ENCODE measurements at places on chromosomes 2 and 18.

GRCh38 chr18:25895518-25895917, 194.9 kb downstream of the SS18 start:
- no peaks in the 10 kb centered on the region for H3K36me3 ChIP-seq
- H3K4me1 ChIP-seq = no peaks in the 10 kb centered on the region
- no peak overlapping the region for H3K27ac ChIP-seq
- H3K27me3 ChIP-seq = no peaks in the 10 kb centered on the region

DNA sequence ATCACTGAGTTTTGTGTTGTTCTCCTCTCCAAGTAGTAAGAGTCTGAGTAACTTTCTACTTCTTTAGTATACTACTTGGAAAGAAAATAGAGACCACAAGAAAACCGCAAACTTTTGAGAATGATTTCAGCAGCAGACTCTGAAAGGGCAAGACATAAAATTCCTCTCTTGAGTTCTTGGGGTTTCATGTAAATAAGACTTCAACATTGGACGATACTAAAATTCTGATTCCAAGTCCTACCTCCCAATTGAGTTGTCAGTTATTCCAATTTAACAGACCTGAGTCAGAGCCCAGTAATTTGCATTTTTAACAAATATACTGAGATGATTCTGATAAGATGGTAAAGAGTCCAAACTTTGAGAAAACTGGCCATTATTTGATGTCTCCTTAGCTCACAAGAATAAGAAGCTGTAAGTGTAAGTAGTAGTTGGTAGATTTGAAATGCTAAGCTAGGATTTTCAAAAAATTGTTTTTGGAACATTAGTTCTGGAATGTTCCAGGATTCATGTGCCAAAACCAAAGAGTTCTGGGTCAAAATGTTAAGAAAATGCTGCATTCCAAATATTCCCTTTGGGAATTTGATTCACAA, 261.6 kb upstream of the SPOPL start:
- no peaks in the 10 kb centered on the region for H3K27me3 ChIP-seq
- no peaks in the 10 kb centered on the region for H3K36me3 ChIP-seq
- H3K4me1 ChIP-seq = no peaks in the 10 kb centered on the region
- H3K27ac ChIP-seq = no peak overlapping the region

DNA sequence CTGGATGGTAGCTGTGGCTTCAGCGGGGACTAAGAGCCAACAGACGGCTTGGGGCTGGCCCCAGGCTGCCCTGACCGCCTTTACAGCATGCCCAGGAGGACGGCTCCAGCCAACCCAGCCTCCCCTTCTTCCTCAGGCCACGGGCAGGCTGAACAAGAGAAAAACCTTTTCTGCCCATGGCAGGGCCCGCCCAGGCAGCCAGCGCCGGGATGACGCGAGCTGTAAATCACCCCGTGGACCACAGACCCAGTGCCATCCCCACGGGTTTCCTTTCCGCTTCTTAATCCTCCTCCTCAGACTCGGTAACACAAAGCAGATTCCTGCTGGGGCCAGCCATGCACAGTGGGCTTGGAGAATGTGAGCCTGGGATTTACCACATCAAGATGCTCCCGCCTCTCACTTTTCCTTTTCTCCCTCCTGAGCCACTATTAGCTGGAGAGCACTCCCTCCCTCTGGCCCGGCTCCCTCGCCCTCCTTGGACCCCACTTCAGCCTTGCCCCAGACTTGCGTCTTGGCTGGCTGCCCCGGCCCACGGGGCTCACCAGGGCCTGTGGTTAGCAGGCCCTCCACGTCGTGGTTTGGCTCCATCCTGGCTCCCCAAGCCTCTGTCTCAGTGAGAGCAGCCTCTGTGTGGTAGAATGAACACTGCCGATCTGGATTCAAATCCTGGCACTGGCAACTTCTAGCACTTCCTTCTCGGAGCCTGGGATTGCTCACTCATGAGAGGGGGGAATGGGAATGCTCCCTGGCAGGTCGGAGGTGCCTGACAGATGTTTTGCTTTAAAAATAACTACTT, 31.4 kb downstream of the ATOH8 start:
- no peak overlapping the region for H3K4me3 ChIP-seq
- H3K4me1 ChIP-seq = peaks cover 76% of the 10 kb centered on the region
- peaks cover 23% of the 10 kb centered on the region for H3K36me3 ChIP-seq
- DNase-seq = peak; percentile 84
- peak overlapping the region; percentile 89 for H3K27ac ChIP-seq
- no peaks in the 10 kb centered on the region for H3K27me3 ChIP-seq

DNA sequence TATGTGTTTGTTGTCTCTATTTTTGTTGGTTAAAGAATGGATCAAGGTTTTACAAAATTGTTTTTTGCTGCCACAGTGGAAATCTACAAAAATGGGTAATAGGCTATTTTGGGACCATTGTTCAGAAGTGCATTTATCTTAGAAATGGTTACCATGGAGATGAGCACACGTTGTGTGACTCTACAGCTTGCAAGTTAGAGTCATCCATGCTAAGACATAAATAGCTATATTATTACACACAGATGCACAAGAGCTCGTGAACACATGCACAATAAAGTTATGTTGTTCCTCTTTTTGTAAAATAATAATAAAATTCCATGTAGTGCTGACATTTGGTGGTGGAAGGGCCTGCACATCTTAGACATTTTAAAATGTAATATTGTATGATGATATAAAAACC, 15.5 kb upstream of the DUSP19 start:
- H3K27me3 ChIP-seq = no peaks in the 10 kb centered on the region
- no peaks in the 10 kb centered on the region for H3K36me3 ChIP-seq
- H3K27ac ChIP-seq = no peak overlapping the region
- no peak for DNase-seq
- H3K4me3 ChIP-seq = no peak overlapping the region
- peaks cover 5% of the 10 kb centered on the region for H3K4me1 ChIP-seq

DNA sequence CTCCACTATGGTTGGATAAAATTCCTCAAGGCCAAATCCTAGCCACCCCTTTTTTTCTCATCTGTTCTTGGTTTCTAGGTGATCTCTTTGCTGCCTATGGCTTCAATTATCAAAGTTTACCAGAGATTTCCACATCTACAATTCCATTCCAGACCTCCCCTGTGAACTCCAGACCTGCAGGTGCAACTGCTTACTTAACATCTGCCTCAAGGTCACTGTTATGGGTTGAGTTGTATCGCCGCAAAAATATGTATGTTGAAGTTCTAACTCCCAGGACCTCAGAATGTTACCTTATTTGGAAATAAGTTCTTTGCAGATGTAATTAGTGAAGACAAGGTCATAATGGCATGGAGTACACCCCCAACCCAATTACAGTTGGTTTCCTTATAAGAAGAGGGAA, 60.4 kb upstream of the SOS1 start:
- no peak for DNase-seq
- H3K4me3 ChIP-seq = no peak overlapping the region
- no peaks in the 10 kb centered on the region for H3K4me1 ChIP-seq

GRCh38 chr2:47653902-47654789, 128.8 kb upstream of the MSH6 start:
- no peaks in the 10 kb centered on the region for H3K4me1 ChIP-seq
- H3K4me3 ChIP-seq = no peak overlapping the region
- H3K36me3 ChIP-seq = no peaks in the 10 kb centered on the region
- H3K27ac ChIP-seq = no peak overlapping the region
- no peak for DNase-seq

DNA sequence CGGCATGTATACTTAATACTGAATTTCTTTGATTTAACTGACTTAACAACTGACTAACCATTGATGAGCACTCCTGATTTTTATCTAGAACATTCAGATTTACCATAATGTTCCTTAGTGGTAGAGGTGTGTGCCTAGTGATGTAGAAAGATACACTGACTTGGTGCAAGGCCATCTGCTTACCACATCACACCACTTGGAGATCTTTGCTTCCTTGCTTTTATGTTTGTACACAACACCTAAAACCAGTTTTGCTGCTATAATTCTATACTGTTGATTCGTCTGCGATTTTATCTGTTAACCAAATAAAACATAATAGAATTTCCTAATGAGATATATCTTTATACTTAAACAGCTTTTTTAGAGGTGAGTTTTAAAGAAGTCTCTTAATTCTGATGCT, 3.9 kb upstream of the FARP2 start:
- peaks cover 51% of the 10 kb centered on the region for H3K36me3 ChIP-seq
- no peaks in the 10 kb centered on the region for H3K27me3 ChIP-seq
- H3K27ac ChIP-seq = no peak overlapping the region
- peaks cover 8% of the 10 kb centered on the region for H3K4me1 ChIP-seq
- H3K4me3 ChIP-seq = no peak overlapping the region
- DNase-seq = no peak

DNA sequence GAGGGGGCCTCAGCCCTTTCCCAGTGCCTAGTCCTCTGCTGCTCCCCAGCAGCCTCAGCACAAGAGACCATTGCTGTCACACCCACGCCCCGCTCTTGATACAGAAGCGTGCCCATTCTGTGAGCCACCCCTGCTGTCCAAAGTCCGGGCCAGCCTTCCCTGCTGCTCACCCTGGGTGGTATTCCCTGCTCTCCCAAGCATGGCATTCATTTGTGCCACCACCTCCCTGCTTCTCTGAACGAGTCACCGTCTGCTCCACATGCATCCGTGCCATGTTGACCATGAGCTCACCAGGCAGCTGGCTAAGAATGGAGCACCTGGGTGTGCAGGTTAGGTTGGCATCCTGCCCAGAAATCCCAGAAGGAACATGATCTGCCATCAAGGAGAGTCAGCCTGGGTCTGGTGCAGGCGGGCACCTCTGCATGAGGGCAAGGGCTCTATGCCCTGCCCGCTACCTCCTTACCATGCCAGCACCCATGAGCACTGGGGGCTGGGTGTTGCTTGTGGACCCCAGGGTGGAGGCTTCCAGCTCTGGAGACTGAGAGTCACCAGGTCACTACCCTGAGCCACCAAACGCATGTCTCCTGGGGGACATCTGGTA, 63.0 kb downstream of the TWIST2 start:
- H3K4me3 ChIP-seq = no peak overlapping the region
- DNase-seq = peak; percentile 66
- H3K36me3 ChIP-seq = no peaks in the 10 kb centered on the region
- no peaks in the 10 kb centered on the region for H3K27me3 ChIP-seq
- no peak overlapping the region for H3K27ac ChIP-seq

- H3K27ac ChIP-seq = no peak overlapping the region
- no peaks in the 10 kb centered on the region for H3K4me1 ChIP-seq
- no peaks in the 10 kb centered on the region for H3K27me3 ChIP-seq
- H3K4me3 ChIP-seq = no peak overlapping the region
These were observed 32.3 kb upstream of the TMEM247 start for GRCh38 chr2:46446871-46447568.

DNA sequence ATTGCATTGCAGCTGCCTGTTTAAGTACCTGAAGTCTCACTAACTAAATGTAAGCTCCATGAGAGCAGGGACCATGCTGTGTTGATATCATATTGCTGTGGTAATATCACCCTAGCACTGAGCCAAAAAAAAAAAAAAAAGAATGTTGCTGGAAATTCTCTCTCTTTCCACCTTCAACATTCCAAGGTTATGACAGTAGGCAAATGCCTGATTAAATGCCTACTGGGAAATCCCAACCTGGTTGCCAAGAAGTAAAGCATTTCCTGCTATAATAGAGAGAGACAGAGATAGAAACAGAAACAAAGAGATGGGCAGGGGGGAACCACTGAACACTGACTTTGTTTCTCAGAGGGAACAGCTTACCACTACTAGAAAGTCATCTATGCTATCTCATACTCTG, 1604.2 kb downstream of the LRP1B start:
- H3K27ac ChIP-seq = no peak overlapping the region
- no peaks in the 10 kb centered on the region for H3K4me1 ChIP-seq
- no peaks in the 10 kb centered on the region for H3K36me3 ChIP-seq
- no peak overlapping the region for H3K4me3 ChIP-seq

DNA sequence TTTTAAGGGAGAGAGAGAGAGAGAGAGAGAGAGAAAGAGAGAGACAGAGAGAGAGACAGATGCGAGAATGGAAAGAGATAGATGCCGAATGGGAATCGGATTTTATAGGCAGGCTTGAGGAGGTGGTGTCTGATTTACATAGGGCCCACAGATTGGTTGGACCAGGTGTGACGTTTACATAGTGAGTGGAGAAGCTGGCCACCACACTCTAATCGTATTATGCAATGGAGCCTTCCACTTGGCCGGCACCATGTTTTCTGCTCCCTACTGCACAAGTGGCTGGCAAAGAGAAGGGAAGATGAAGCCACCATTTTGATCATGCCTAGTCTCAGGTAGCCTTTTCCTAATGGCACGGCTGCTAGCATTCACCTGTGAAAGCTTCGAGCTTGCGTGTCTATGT, 33.9 kb downstream of the CD8B2 start:
- no peaks in the 10 kb centered on the region for H3K36me3 ChIP-seq
- peaks cover 6% of the 10 kb centered on the region for H3K4me1 ChIP-seq
- H3K27ac ChIP-seq = no peak overlapping the region
- no peaks in the 10 kb centered on the region for H3K27me3 ChIP-seq
- no peak for DNase-seq
- no peak overlapping the region for H3K4me3 ChIP-seq

DNA sequence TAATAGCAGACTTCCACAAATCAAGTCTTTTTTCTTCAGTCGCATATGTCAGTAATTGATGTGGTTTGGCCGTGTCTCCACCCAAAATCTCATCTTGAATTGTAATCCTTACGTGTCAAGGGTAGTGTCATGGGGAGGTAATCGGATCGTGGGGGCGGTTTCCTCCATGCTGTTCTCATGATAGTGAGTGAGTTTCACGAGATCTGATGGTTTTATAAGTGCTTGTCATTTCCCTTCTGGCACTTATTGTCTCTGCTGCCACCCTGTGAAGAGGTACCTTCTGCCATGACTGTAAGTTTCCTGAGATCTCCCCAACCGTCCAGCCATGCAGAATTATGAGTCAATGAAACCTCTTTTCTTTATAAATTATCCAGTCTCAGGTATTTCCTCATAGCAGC, 478.8 kb downstream of the PTPRM start:
- no peak overlapping the region for H3K27ac ChIP-seq
- no peak for DNase-seq
- no peaks in the 10 kb centered on the region for H3K27me3 ChIP-seq

GRCh38 chr2:32591669-32592463, 36.0 kb upstream of the TTC27 start:
- H3K27ac ChIP-seq = no peak overlapping the region
- no peaks in the 10 kb centered on the region for H3K27me3 ChIP-seq
- no peak for DNase-seq
- H3K36me3 ChIP-seq = no peaks in the 10 kb centered on the region

DNA sequence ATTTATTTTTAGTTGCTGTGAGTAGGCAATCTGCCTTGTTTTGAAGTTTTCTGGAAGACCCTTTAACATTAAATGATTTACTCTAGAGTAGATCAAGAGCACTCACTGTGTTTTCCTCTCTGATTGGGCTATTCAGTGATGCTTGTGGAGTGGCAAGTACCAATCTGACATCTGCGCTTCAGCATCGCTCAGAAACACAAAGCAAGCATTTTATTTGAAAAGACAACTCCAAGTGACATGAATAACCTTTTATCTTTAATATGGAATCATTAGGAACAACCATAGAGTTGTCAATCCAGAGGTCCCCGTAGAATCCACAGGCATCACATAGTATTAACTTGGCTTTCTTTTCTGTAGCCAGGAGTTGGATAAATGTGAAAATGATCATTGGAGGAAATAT, 114.7 kb downstream of the CPS1 start:
- H3K36me3 ChIP-seq = no peaks in the 10 kb centered on the region
- no peaks in the 10 kb centered on the region for H3K4me1 ChIP-seq
- no peak overlapping the region for H3K27ac ChIP-seq
- H3K4me3 ChIP-seq = no peak overlapping the region
- DNase-seq = no peak
- H3K27me3 ChIP-seq = no peaks in the 10 kb centered on the region
